ENCODE measurements at places on chromosomes 6 and 20. TPM values are rescaled to one million over a fixed set of nuclear protein-coding genes. Genes with fewer than 3 reads are reported as not detected.

The RBPJL gene
- not detected for total RNA-seq

The RTN4IP1 gene
- total RNA-seq: 4.1 TPM

The MATN4 gene
- total RNA-seq: 0.99 TPM

The VIP gene
- total RNA-seq: 0.79 TPM

The DEF6 gene
- 10.9 TPM for total RNA-seq

The HLA-DQA1 gene
- 3.2 TPM for total RNA-seq

The EEF1A2 gene
- 38.5 TPM for total RNA-seq

The TAGAP gene
- total RNA-seq: 4.5 TPM
